A549 treated with GW870086 at 1 μM for 4 hours (cell line): ENCODE measurements at places on chromosomes 1 and 21. TPM values are rescaled to one million over a fixed set of nuclear protein-coding genes. Genes with fewer than 3 reads are reported as not detected.

The PM20D1 gene
- total RNA-seq, result not detected in 5 replicates

The ATP1A4 gene
- total RNA-seq, result not detected in 5 replicates

The HAO2 gene
- not detected in 5 replicates for total RNA-seq

The OLFM3 gene
- total RNA-seq, result not detected in 5 replicates

The CCDC30 gene
- total RNA-seq, result 0.44 to 1.2 TPM (median 0.64 TPM) in 5 replicates

The PRR9 gene
- total RNA-seq, result not detected in 5 replicates

The FAM72B gene
- total RNA-seq, result 5.5 to 7.6 TPM (median 6.2 TPM) in 5 replicates

The EXTL2 gene
- total RNA-seq, result 5.6 to 8.7 TPM (median 7.7 TPM) in 5 replicates

The LCE1D gene
- not detected in 5 replicates for total RNA-seq

The HES2 gene
- total RNA-seq, result 3.3 to 7.2 TPM (median 6.0 TPM) in 5 replicates

The TSNAX gene
- 29.3 to 48.4 TPM (median 40.8 TPM) in 5 replicates for total RNA-seq

The SPATA45 gene
- not detected in 5 replicates for total RNA-seq

The FCGR3B gene
- total RNA-seq, result not detected in 5 replicates

The PTGFR gene
- not detected in 5 replicates for total RNA-seq

The OLFML3 gene
- 3.4 to 5.4 TPM (median 4.0 TPM) in 5 replicates for total RNA-seq

The ZNF593OS gene
- 0.26 to 0.31 TPM in 2 of 5 replicates, not detected in the others for total RNA-seq

The PADI2 gene
- 0.87 to 1.5 TPM (median 1.00 TPM) in 5 replicates for total RNA-seq

The NBPF20 gene
- total RNA-seq, result 2.9 to 3.6 TPM (median 3.2 TPM) in 5 replicates

The SLC26A9 gene
- total RNA-seq, result 0.10 to 0.17 TPM (median 0.14 TPM) in 4 of 5 replicates, not detected in the other

The VWA1 gene
- 4.4 to 16.3 TPM (median 14.5 TPM) in 5 replicates for total RNA-seq

The BCL2L15 gene
- 0.19 to 1.7 TPM (median 0.75 TPM) in 5 replicates for total RNA-seq

The RC3H1 gene
- total RNA-seq, result 4.4 to 6.6 TPM (median 5.5 TPM) in 5 replicates

The CELA2B gene
- total RNA-seq, result 0.22 TPM in 1 of 5 replicates, not detected in the others

The LRRN2 gene
- 10.6 to 14.3 TPM (median 11.8 TPM) in 5 replicates for total RNA-seq

The NDUFV3 gene
- 19.5 to 22.1 TPM (median 20.3 TPM) in 5 replicates for total RNA-seq

The GBP2 gene
- 0.71 to 1.1 TPM (median 0.77 TPM) in 5 replicates for total RNA-seq

The SYTL1 gene
- total RNA-seq, result 0.25 to 1.0 TPM (median 0.54 TPM) in 5 replicates

The FCRL6 gene
- not detected in 5 replicates for total RNA-seq

The ASPM gene
- 17.1 to 25.9 TPM (median 22.1 TPM) in 5 replicates for total RNA-seq

The OR6P1 gene
- total RNA-seq, result not detected in 5 replicates

The RAB3B gene
- total RNA-seq, result 4.8 to 8.5 TPM (median 6.8 TPM) in 5 replicates

The PAQR7 gene
- total RNA-seq, result 4.4 to 5.8 TPM (median 4.8 TPM) in 5 replicates

The RAB42 gene
- 2.7 to 4.0 TPM (median 3.2 TPM) in 5 replicates for total RNA-seq

The IFI44L gene
- total RNA-seq, result 0.22 TPM in 2 of 5 replicates, not detected in the others

The PCNX2 gene
- total RNA-seq, result 8.5 to 10.5 TPM (median 9.1 TPM) in 5 replicates

The POU3F1 gene
- total RNA-seq, result not detected in 5 replicates

The CR1L gene
- not detected in 5 replicates for total RNA-seq

The RIMKLA gene
- total RNA-seq, result 0.27 to 1.0 TPM (median 0.76 TPM) in 5 replicates

The SYT2 gene
- 0.46 to 0.64 TPM (median 0.55 TPM) in 5 replicates for total RNA-seq

The JTB gene
- total RNA-seq, result 120 to 164 TPM (median 155 TPM) in 5 replicates

The CCDC18 gene
- 4.9 to 6.4 TPM (median 5.3 TPM) in 5 replicates for total RNA-seq

The ZMYM1 gene
- total RNA-seq, result 4.6 to 7.3 TPM (median 6.0 TPM) in 5 replicates
